ENCODE measurements at places on chromosomes 7 and 10.

GRCh38 chr10:57260175-57260574 lies 899.1 kb upstream of the ZWINT start:
- no peak for DNase-seq

- DNase-seq, result no peak
Observed at GRCh38 chr10:79488870-79489269, 23.5 kb upstream of the EIF5AL1 start.

GRCh38 chr7:4129481-4130122 lies 552.5 kb upstream of the FOXK1 start:
- no peak for DNase-seq

DNA sequence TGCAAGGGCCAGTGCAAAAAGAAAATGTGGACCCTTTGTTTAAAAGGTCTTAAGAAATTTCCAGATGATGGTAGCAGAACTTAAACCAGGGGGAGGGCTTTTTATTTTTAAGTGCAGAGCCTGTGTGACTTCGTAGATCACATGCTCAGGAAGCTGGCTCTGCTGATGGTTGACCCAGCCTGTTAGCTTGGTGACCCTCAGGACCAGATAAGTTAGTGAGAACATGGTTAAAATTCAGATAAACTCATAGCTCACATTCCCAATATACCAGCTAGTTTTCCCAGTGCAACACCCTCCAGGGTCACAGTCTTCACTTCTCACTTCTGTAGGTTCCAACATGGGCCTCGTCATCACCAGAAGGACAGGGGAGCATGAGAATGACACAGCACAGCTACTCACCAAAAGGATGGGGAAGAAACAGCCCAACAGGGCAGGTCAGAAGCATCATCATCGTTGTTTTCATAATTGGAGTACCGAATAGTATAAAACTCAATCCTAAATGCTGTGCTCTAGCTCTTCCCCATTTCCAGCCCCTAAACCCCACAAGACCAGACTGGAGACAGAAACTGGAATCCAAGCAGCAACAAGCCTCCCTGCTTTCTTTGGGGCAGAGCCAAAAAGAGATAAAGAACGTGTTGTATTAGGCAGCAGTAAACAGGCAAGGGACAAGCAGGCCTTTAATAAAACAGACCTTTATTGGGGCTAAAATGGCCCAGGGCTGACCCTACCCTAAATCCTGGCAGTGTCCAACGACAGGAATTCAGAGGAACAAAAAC lies 102.2 kb upstream of the ANKRD1 start:
- no peak for DNase-seq

GRCh38 chr10:8033812-8034465 lies 20.5 kb upstream of the GATA3 start:
- no peak for DNase-seq

DNA sequence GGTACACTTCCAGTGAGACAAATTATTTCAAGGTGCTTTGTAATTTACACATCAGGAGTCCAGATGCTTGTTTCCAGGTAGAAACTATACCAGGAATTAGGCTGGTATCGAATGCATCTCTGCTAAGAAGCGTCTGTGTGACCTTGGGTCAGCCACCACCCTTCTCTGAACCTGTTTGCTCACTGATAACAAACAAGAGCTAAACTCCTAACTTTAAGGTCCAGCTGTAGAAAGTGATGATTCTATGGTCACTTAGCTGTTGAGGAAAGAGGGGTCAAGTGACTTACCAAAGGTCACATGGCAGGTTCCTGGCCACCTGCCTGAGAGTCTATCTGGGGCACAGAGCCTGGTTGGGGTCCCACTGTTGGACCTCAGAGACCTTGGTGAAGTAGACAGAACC lies 95.4 kb downstream of the HIF1AN start:
- no peak for DNase-seq

DNA sequence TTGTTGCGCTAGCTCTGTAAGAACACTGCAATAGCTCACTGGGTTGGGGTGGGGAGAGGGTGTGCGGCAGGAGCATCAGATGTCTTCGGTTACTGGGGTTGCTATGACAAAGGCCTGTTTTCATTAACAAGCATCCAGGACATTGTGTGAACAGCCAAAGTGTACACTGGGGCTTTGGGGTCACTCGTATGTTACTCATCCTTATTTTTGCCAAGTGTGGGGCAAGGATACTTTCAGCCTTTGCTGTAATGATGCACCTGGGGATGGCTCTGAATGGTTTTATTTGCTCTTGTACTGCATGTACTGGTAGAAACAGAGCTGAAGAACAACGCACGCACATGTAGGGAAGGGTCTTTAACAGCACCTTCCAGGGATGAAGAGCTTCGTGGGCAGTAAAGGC lies 73.0 kb upstream of the AFAP1L2 start:
- DNase-seq, result no peak

GRCh38 chr7:129514683-129515082 lies 12.4 kb downstream of the SMKR1 start:
- no peak for DNase-seq

GRCh38 chr10:23191764-23192711 lies at the start of gene PTF1A:
Gene PTF1A (plus strand): TSS chr10:23192312. CDS start chr10:23192531, 219 bp downstream.
- DNase-seq, result no peak

GRCh38 chr7:40315277-40315676 lies 180.5 kb downstream of the SUGCT start:
- no peak for DNase-seq

DNA sequence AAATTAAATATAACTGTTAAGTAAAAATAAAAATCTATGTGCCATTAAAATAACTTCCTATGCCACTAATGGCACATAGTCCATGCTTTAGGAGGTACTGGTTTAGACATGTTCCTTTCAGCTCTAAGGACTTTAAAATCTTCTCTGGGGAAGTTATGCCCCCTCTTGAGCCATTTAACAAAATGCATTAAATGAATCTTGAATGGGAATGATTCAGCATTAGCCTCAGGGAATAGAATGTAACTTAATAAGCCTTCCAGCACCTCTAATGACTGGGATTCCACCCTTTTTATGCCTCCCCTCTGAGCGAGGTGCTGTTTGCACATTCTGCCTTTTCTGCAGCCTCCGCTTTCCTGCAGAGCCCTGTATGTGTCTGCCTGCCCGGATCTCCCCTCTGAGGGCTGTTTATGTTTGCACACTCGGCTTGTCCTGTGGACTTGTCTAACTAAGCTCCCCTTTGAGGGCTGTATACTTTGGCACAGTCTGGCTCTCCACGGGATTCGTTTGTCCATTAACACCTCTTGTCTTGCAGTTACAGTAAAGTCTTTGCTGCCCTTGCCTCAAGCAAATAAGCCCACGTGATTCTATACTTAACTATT lies 108.4 kb upstream of the HPS1 start:
- peak; percentile 51 for DNase-seq

GRCh38 chr7:142319970-142320369 lies 62.1 kb upstream of the PRSS58 start:
- DNase-seq, result no peak

GRCh38 chr7:64951250-64951848 lies 39.5 kb downstream of the ZNF117 start:
- DNase-seq, result peak; percentile 57

GRCh38 chr10:101228966-101229265 lies 347 bp downstream of the LBX1 start:
- peak; percentile 93 for DNase-seq

DNA sequence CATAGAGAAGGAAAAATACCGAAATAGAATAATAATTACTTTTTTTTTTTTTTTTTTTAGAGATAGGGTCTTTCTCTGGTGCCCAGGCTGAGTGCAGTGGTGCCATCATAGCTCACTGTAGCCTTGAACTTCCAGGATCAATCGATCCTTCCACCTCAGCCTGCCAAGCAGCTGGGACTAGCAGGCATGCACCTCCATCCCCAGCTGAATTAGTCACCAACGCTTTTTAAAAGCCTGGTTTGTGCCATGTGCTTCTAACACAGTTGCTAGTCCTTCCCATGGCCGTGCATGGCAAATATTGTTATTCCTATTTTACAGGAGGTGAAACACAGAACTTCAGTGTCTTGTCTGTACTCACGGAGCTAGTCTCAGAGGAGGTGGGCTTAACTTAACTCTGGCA lies 23.2 kb downstream of the LYZL2 start:
- DNase-seq, result no peak

GRCh38 chr7:47040795-47041347 lies 541.0 kb downstream of the TNS3 start:
- no peak for DNase-seq

DNA sequence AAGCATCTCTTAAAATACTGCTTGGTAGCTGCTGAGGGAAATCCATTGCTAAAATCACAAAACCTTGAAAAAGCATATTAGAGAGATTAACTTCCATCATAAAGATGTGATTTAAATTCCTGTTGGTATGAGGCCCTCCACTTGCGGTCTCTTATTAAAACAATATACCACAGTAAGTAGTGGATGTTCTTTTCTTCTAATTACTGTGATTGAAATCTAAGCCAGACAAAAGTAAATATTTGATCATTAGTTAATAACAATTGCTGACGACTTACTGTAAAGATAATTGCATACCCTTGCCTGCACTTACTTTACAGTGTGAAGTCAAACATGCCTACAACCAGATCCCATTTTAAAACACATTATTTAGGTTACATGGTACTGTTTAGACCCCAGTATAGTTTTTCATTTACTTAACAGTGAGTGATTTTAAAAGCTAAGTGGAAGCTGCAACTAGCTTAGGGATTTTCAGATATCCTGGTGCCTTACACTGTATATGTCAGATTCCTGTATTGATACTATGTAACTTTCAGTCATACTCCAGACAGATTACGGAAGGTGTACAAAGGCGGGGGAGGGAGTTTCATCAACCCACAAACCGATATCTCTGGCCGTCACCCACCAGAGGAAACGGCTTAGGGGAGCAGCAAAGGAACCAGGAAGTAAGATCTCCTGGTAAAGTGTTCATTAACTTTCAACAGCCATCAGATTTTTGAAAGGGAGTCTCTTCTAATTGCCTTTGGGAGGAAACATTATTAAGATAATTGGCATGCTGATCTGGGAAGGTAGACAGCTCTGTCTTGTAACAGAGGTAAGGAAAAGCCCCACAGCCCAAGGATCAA lies 986 bp downstream of the NRP1 start:
- DNase-seq, result no peak

DNA sequence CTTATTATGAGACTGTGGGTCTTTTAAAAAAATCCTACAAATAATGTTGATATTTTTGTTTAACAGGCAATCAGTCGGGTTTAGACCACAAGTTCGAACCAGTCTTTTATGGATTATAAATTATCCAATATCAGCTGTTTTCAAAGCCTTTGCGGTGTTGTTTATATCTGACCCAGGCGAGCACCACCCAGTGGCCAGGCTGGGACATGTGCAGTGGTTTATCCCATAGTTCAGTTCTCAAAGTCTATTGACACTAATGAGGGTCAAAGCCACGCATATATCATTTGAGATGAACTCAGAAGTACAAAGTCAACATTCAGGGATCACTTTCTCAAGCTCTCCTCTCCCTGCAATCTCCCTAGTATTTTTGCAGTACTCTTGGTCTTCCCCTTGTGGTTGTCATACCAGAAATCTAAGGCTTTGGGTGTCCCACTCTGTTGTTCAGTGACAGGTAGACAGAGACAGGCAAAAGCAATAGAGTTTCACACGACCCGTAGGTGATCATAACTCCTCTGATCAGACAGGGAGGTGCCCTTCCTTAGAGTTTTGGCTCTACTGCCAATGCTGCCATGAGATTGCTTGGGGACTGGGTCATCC lies 117.4 kb upstream of the POM121L12 start:
- peak; percentile 7 for DNase-seq

- DNase-seq, result no peak
Observed at GRCh38 chr10:131577178-131577555, 265.6 kb upstream of the TCERG1L start.

GRCh38 chr10:130546841-130547240 lies 410.6 kb downstream of the GLRX3 start:
- DNase-seq, result no peak

- no peak for DNase-seq
Observed at GRCh38 chr7:96527133-96527827, 182.4 kb downstream of the SEM1 start.

GRCh38 chr7:45092100-45092930 lies 3.5 kb upstream of the NACAD start:
- DNase-seq, result no peak

DNA sequence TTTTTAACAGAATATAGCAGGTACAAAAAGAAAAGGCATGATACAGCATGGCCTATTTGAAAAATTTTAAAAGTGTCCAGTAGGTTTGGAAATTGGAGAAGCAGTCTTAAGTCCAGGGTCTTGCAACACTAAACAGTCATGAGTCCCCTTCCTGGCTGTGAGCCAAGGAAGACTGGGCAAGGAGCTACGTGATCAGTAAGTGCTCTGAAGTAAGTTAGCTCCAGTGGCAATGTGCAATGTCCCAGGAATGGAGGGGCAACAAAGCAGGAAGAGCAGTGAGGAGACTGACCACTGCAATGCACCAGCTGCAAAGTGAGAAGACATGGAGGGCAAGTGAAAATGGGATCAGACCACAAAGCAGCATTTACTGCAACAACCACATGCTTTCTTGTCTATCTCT lies 72.9 kb upstream of the GRID1 start:
- no peak for DNase-seq

DNA sequence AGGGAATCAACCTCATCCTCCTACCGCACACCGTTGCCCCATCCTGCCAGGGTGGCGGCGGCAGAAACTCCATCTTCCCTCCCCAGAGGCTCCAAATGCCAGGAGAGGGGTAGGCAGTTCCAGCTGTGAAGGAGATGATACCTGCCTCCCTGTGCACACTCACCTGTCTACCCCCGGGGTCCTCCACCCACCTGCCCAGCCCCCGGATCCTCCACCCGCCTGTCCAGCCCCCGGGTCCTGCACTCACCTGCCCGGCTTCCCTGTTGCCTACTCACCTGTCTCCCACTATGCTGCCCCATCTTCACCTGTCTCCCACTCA lies 13.4 kb upstream of the DNAAF5 start:
- DNase-seq, result no peak

DNA sequence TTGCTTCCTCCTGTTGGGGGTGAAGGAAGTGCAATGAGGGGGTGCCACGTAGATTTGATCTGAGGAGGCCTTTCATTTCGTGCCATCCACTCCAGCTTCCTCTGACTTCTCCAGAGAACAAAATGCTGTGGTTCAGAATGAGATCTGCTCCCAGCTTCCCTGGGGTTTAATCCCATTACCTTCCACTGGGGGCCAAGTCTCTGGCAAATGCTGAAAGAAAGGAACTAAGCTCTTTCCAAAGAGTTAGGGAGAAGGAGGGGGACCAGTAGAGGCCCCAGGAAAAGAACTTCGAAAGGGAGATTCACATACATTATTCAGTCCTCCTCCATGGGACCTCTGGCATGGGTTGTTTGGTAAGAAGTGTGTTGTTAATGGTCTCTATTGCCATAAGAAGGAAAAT lies 727.0 kb downstream of the TYW1 start:
- DNase-seq, result no peak

DNA sequence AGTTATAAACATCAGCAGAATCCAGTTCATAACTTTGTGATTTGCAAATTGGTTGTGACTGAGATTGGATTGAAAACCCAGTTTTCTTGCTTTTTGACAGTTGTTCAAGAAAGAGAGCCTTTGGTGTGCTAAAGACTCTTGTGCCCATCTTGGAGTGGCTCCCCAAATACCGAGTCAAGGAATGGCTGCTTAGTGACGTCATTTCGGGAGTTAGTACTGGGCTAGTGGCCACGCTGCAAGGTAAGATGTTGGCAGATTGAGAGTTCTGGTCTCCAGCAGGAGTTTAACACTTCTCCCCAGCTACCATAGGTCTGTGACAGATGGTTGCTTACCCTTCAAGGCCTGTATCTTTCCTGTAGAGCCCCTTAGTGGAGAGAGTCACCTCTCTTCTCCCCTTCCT lies 2.6 kb downstream of the SLC26A4 start:
- DNase-seq, result no peak

GRCh38 chr7:131111081-131111576 lies 216.5 kb upstream of the MKLN1 start:
- DNase-seq, result no peak

- DNase-seq, result no peak
Observed at GRCh38 chr10:30902621-30903396, 128.9 kb downstream of the ZNF438 start.
